ENCODE measurements at places on chromosomes 16 and 17. TPM values are rescaled to one million over a fixed set of nuclear protein-coding genes. Genes with fewer than 3 reads are reported as not detected.

The ANKRD40CL gene
- total RNA-seq = not detected

The RAB26 gene
- 0.51 TPM for total RNA-seq

DNA sequence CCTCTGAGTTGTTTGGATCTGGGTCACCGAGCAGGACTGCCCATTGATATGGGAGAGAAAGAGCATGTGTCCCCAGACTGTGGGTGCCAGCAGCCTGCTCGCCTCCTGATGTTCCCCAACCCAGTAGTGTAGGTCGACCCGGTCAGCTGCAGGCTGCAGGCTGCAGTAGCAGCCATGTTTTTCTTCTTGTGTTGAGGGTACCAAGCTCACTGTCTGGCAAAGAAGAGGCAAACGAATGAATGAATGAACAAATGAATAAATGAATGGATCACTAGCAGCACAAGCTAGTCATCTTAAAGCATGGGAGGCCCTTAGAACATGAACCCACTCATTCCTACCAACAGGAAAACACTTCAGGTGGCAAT is 293.2 kb downstream of the SOX9 start:
- no peak for DNase-seq

DNA sequence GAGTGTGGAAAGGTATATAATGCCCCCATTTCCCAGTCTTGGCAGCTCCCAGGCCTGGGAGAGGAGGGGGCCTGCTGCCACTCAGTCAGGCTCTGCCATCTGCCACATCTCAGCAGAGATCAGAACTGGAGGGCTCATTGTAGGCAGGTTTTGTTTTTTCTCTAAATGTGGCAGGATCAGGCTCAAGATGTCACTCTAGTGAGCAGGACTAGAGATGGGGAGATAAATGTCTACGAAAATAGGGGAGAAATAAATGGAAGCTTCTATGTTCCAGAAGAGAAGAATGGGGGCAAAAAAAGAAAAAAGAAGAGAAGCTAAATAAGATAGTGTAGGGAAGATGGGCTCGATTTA is 13.9 kb downstream of the NXPH3 start:
- DNase-seq = no peak

GRCh38 chr16:25950586-25951281 is 259.0 kb downstream of the HS3ST4 start:
- DNase-seq = no peak

Measured in fibroblast of lung (primary cell).